Glutamatergic neuron (in vitro differentiated cells): ENCODE measurements at places on chromosomes 1 and 21.

- DNase-seq: no peak
These were observed 244.4 kb downstream of the PBX1 start for GRCh38 chr1:164803366-164803765.

DNA sequence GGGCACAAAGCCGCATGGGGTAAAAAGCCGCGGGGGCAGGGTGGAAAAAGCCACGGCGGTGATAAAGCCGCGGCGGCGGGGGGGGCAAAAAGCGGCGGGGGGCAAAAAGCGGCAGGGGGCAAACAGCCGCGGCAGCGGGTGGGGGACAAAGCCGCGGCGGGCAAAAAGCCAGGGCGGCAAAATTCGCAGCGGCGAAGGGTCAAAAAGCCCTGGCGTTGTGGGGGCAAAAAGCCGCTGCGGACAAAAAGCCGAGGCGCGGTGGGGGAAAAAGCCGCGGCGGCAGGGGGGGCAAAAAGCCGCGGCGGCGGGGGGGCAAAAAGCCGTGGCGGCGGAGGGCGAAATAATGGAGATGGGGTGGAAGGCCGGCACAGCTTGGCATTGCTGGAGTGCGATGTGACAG, 3902.9 kb downstream of the SRGAP2C start:
- no peak for DNase-seq

DNA sequence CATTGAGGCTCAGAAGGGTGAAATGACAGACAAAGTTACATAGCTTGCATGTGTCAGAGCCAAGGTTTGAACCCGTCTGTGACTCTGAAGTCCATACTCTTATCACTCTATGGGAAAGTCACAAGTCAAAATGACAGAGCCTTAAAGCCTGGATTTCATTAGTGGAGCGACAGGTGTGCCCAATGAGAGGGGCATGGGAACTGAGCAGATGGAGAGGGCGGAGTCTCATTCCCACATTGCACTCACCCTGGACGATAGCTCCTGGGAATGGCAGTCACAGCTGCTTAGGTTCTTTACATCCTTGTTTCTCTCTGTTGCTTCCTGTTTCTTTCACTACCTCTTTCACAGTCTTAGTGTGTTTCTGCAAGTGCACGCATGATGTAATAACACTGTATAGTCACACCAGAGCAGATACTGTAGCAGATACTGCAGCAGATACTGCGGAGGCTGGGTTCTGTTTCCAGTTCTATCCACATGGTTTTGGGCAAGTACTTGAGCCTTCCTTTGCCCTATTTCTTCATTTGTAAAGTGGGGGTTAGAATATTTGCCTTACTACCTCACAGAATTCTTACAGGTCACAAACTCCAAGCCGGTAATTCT, 127.2 kb downstream of the ZSCAN20 start:
- peak; percentile 57 for DNase-seq

DNA sequence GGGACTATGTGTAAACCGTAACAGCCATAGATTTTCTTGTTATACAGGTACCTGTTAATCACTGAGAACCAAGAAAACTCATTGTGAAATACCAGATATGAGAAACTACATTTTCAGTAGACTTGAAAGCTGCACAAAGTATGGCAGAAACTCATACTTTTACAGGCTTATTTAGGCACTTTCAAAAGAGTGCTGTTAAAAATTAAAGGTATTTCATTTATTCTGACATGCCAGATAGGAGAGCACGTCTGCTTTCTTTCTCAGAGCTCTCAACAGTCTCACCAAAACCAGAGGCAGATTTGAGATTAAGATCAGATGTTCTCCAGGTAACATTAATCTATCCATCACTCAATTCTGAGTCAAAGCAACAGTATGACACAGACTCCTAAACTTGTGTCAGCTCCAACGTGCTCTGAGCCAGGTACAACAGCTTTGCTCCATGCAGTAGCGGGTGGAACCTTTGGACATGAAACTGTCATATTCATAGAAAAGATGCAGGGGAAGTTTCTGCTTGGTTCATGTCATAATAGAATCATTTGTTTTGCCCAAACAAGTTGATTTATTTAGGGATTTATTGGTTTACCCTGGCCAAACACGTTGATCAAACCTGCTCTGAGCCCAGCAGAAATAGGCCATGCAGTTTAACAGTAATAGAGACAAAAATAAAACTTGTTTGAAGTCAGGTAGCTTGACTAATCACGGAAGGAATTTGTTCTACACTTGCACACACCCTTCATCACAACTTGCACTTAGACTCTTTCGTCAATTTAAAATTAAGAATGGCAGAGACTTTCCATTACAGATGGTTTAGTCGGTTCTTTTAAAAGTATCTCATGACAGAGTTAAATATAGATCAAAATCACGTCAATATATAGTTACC, 20.8 kb upstream of the TSNAX start:
- no peak for DNase-seq
